ENCODE measurements at places on chromosomes 5 and 9. TPM values are rescaled to one million over a fixed set of nuclear protein-coding genes. Genes with fewer than 3 reads are reported as not detected.

Gene C5orf52
- not detected for total RNA-seq

Gene ZNG1A
- 42.0 TPM for total RNA-seq

Gene RAI14
- total RNA-seq = 182 TPM

Gene TLX3
- total RNA-seq = not detected

Gene TRAF1
- 1.5 TPM for total RNA-seq
